RPMI8226 (cell line): ENCODE measurements at places on chromosomes 1 and 21.

DNA sequence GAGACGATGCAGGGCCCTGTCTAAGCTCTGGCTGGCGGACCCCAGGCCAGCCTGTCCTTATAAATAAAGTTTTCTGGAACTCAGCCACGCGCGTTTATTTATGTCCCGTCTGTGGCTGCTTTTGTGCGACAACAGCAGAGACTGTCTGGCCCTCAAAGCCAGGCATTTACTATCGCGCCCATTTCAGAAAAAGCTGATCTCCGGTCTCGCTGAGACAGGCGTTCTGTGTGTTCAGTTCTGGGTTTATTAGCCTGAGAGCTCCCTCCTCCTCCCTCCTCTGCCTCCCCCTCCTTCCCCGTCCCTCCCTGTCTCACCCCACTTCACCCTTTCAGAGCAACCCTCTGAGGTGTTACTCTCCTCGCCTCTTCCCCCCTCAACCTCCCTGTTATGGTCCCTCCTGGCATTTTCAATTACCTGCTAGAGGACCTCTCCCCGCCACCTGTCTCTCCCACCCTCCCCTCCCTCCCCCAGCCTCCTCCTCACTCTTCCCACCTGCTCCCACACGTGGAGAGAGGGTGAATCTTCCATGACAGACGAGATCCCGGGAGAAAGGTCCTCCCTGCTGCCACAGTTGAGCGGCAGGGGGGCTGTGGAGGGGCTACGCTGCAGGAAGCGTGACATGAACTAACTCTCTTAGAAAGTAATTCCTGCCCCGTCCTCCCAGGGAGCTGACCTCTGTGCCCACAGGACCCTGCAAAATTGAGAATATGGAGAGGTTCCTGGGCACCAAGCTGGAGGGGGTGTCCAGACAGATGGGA, 59.9 kb downstream of the SPSB1 start:
- no peak for DNase-seq

DNA sequence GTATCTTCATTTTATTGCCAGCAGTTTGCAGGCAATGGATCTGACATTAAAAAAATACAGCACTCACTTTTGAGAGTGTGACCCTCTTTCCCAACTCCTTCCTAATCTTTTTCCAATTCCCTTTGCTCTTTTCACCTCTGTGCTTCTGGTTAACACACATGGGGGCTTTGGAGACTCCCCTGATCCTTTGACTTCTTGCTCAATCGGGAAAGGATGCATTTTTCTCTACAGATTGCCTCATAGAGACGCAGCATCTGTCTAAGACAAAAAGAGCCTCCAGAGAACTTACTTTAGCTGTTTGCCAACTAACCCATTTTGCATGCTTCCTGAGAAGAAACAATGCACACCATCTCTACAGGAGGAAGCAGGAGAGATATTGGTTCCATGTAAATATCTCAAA, 378.3 kb downstream of the PBX1 start:
- no peak for DNase-seq

DNA sequence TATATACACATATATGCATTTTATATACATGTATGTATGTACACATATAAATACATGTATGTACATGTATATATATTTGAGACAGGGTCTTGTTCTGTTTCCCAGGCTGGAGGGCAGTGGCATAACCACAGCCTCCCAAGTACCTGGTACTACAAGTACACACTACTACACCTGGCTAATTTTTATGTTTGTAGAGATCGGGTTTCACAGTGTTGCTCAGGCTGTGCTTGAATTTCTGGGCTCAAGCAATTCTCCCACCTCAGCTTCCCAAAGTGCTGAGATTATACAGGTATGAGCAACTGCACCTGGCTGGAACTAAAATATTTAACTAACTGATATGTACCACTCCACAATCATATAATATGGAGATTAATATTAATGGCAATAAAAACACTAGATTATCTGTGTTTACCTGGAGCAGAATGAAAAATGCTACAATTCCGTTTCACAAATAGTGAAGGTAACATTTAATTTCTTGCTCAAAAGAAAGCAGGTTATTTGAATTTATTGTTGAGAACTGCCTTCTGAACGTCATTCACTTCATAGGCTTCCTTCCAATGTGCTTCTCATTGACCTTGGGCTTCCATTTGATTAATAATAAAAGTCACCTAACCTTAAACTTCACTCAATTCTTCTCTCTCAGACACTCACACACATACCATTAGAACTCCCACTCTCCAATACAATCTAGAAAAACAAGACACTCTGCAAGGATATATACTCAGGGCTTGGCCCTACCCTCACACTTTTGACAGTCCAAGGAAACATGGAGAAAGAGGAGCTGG, 57.0 kb downstream of the PTGER3 start:
- DNase-seq = no peak

DNA sequence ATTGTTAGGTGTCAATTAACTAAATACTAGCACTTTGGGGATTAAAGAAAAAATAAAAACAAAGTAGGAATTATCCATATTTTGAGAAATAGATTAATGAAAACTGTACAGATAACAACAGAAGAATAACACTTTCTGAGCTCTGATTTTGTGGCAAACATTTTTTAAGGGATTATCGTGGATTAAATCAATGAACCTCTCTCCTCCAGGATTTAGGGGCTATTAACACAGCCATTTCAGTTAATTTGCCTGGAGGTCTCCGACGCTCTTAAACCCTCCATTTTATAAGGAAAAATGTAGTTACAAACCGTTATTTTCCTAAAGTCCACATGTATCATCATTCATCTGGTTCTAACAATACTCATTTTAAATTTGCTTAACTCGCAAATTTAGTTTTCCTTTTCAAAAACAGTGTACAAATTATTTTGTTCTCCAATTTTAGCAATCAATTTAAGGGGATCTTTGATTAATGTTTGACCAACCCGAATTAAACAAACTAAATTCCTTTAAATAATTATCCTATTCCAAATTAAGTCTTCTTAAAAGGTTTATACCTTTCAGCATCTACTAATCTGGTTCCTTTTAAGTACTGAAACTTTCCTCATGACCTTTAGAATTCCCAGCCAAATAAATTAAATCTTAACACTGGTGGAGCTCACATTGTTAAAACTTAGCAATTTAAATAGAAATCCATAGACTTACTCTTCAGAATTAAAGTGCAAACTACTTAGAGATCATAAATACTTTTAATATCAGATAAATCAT, 30.7 kb upstream of the RNF187 start:
- DNase-seq = no peak

DNA sequence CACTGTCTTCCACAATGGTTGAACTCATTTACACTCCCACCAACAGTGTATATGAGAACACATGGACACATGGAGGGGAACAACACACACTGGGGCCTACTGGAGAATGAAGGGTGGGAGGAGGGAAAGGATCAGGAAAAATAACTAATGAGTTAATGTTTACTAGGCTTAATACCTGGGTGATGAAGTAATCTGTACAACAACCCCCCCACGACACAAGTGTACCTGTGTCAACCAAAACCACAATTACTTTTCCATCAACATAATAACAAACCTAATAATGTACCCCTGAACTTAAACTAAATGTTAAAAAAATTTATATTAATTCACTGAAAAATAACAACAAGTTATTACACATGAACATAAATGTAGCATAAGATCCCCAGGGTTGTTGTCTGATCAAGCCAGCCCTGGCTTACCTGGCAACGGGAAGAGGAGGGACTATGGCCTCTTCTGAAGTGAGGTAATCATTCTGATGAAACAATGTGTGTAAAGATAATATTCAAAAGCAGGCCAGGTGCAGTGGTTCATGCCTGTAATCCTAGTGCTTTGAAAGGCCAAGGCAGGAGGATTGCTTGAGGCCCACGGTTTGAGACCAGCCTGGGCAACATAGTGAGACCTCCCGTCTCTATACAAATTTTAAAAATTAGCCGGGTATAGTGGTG, 40.8 kb upstream of the HEATR1 start:
- no peak for DNase-seq

DNA sequence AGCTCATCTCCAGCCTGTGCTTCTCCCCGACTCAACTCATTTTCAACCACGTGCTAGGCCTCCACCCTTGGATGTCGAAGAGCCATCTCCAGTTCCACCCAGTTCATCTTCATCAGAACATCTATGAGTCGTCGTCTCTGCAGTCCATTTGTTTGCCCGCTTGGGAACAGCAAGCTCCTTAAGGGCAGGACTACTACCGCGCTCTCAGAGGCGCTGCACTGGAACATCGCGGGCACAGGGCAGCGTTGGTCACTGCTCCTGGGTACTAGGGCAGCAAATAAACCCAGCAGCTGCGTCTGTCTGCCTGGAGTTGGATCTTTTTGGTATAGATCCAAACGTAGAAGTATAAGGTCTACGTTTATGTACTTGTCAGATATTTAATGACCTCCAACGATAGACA, 478 bp upstream of the PRDM2 start:
- DNase-seq = peak; percentile 12

DNA sequence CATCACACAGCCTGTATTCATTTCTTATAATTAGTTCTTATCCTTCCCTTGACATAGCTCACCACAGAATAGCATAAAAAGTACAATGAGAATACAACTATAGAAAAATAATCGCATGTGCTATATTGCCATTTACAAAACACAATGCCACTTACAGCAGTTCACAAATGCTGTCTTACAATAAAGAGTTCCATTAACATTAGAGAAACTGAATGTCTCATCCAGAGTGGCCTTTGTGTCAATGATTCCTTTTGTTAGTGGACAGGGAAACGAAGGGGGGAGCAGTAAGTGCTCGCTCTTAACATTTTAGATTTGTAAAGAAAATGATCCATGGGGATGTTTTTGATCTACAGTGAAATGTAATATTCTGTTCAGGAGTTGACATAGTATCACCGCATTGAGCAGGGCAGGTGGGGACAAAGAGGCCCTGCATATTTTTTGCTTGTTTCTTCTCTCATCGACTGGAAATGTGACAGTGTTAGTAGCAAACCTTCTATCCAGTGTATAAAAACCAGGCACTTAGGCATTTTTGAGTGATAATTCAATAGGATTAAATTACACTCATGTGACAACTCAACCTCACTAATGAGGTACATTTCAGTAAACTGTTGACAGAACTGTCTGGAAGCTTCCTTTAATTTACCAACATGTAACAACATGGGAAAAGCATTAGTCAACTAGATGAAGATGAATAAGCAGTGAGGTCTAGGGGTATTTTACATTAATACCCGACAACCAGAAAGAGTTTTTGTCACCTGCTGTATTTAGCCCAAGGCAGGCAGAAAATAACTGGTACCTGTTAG, 35.6 kb upstream of the RRP15 start:
- no peak for DNase-seq

GRCh38 chr1:102190429-102190828, 193.7 kb upstream of the OLFM3 start:
- DNase-seq = no peak

DNA sequence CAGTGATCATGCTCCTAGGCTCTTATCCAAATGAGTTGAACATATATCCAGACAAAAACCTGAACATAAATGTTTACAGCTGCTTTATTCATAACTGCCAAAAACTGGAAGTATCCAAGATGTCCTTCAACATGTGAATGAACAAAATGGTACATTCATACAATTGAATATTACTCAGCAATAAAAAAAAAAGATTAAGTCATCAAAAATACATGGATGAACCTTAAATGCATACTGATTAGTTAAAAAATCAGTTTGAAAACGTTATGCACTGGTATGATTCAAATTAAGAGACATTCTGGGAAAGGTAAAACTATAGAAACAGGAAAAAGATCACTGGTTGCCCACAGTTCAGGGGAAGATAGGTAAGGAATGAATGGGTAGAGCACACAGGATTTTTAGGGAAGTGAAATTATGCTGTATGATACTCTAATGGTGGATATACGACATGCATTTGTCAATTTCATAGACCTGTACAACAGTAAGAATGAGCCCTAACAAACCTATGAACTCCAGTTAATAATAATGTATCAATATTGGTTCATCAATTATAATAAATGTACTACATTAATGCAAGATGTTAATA, 3.1 kb downstream of the LRRC40 start:
- no peak for DNase-seq

GRCh38 chr1:9271283-9271682, 21.4 kb upstream of the SPSB1 start:
- no peak for DNase-seq

- peak; percentile 67 for DNase-seq
Observed at GRCh38 chr1:111030590-111030989, 66.9 kb upstream of the LRIF1 start.

DNA sequence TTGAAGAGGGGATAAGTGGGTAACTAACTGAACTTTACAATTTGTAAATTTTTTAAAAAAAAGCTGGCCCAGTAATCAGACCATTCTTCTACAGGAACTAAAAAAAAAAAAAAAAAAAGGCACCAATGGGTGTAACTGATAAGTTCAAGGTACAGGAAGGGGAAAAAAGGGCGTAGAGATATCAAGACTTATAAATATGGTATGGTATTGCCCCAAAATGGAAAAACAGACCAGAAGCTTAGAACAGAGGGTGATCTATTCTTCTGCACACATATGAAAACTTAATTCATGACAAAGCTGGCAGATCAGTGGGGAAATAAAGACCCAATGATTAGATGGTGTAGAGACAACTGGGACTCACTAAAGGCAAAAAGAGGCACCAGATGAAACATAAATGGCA, 58.9 kb downstream of the LHX4 start:
- no peak for DNase-seq

DNA sequence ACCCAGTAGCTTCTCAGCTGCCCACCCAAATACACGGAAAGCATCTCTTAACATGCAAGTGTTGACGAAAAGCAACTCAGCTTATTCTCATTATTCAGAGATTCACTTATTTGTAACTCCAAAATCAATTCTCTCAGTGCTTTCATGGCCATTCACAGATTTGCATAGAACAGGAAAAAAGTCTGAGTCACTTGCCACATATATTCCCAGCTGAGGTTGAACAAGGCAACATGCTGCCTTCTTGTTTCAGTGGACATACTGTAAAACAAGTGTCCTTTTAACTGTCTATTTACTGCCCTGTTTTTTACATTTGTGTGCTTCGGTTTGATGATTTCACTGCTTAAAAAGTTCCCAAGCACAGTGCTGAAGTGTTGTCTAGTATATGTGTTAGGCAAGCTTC, 273.0 kb downstream of the LTN1 start:
- no peak for DNase-seq

DNA sequence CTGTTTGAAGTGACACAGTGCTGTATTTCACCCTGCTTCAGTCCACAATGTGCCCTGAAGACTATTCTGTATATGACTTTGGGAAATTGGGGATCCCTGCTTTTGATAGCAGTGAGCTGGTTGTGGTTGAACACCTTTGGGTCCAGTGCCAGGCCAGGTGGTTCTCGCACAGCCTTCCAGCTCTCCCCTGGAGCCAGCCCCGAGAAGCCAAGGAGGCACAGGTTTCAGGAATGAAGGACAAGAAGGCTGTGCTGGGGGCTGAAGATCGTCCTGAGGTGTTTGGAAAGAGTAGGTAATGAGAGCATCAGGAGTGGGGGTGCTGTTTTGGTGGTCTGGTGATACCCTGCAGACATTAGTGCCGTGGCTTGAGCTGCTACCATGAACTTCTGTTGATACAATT, 131.4 kb upstream of the COL6A1 start:
- DNase-seq = no peak

- DNase-seq = no peak
Observed at GRCh38 chr1:48418742-48419141, 53.3 kb downstream of the SPATA6 start.
